ENCODE measurements at places on chromosomes 6 and 20.

- no peak for ATAC-seq
Measured at GRCh38 chr6:52317211-52317610, 32.7 kb upstream of the MCM3 start.

DNA sequence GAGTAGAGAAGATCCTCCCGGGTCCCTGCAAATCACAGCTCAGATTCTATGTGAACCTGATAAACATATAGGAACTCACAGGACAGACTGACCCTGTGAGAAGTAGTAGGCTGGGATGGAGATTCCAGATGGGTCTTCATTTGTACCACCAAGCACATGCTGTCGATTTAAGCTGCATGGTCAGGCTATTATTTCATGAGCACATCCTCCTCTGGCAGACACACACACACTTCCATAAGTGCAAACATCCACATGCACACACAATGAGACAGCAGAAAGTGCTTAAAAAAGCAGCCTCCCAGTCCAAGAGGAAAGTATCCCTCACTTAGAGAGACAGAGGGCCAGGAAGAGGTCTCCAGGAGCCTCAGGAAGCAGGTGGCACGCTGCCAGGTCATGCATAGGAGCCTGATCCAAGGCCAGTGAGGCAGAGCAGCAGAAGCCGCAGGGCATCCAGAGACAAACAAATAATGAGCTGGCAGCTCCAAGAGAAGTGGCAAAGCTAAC lies 131.8 kb downstream of the UNC5CL start:
- no peak for ATAC-seq

GRCh38 chr20:44456611-44457010 lies 19.1 kb upstream of the TTPAL start:
- ATAC-seq: no peak

DNA sequence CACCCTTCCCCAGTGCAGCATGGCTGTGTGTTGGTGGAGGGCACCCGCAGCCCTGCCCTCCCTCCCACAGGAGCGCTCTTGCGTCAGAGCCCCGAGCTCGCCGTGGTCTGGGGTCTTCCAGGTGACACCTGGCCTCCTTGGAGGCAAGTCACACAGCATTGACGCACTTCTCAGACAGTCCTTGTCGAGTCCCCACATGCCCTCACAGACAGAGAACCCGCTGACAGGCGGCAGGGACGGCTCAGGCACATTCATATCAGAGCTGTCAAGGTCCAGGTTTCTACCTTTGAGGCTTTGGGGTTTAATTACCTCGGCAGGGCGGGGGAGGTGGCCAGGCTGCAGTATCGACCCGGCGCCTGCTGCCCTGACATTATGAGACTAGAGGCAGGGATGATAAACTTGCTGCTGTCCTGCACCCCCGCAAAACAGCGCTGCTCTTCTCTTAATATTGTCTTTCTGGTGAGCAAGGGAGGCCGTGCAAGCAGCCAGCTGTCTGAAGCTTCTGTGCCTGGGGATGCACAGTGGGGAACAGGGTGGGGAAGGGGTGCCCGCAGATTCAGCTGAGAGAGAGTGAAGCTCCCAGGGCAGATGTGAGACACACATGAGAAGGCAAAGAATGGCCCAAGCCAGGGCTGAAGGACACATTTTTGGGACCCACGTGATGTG lies 4.7 kb downstream of the NPEPL1 start:
- no peak for ATAC-seq

GRCh38 chr20:49583669-49584417 lies 15.9 kb upstream of the PTGIS start:
- ATAC-seq: peak; percentile 31

GRCh38 chr6:150692604-150693003 lies 92.9 kb downstream of the PLEKHG1 start:
- ATAC-seq: peak; percentile 50

DNA sequence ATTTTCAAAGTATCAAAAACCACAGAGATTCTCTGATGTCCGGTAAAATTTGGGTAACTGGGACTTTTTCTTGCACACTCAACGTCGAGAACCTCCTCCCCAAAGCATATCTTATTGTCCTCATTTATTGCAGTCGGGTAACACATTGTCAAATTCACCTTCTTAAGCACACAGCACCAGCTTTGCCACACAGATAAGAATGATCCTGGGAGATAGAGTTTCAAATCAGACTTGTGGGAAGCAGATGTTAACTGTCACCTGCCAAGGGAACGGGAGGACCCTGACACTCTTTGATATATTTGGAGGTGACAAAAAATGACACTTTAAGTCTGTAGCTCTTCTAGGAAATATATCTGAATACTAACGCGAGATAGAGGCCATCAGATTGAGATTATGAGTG lies 282.1 kb upstream of the BMP2 start:
- no peak for ATAC-seq

DNA sequence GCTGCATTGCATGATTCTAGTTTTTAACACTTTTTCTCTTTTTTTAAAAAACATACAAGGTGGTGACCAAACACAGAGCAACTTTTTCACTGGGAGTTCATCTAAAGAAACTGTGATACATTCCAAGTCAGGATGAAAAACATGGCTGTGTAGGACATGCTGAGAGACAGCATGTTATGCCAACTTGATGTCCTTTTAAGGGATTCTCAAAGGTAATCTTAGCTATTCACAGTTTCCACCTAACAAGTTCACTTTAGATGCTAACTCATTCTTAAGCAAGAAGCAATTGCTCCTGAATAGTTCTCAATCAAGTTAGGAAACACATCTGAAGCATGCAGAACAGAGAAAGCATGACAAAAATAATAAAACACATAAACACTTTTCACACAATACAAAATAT lies 3.3 kb downstream of the ASCC3 start:
- no peak for ATAC-seq

GRCh38 chr6:157337751-157338150 lies 14.4 kb upstream of the TMEM242 start:
- ATAC-seq: no peak

DNA sequence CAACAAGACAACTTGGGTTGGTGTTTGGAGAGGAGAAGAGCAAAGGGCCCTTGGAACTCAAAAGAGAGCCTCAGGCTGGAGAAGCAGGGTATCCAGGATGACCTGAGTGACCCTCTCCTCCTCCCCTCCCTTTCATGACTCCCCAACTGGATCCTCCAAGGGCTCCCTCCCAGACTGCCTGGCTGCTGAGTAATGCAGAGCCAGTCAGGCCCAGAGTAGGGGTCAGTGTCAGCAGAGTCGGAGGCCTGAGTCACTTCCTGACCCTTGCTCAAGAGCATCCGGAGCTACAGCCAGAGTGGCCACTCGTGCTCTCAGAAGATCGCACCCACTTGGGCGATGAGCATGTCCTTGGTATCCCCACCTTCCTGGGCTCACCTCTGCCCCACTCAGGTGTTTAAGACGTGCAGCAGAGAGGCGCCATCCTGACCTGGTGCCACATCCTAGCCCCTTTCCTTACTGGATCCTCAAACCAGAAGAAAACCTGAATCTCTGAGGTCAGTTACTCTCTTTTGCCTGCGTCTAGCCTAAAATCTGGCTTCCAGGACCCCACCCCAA lies 2.8 kb upstream of the MAPK13 start:
- no peak for ATAC-seq

DNA sequence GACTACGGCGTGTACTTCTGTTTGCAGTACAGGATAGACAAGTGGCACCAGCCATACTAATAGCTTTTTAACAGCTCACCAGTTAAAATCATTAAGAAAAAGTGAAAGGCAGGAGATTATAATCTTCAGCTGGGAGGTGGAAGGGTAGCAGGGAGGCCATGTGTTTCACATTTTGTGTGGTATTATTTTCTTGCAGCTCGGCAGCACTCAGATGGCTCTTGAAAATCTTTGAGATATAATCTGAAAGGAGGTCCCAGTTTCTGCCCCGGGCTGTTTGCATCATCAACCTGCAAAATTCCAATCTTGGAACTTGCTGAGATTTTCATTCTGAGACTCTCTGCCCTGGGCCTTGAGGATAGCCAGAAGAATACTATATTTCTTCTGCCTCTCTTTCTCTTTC lies 87.5 kb upstream of the HDAC2 start:
- no peak for ATAC-seq

GRCh38 chr6:43271103-43271815 lies 26.8 kb upstream of the SLC22A7 start:
- no peak for ATAC-seq

GRCh38 chr6:161226009-161226964 lies 47.6 kb downstream of the AGPAT4 start:
- ATAC-seq: peak; percentile 55

DNA sequence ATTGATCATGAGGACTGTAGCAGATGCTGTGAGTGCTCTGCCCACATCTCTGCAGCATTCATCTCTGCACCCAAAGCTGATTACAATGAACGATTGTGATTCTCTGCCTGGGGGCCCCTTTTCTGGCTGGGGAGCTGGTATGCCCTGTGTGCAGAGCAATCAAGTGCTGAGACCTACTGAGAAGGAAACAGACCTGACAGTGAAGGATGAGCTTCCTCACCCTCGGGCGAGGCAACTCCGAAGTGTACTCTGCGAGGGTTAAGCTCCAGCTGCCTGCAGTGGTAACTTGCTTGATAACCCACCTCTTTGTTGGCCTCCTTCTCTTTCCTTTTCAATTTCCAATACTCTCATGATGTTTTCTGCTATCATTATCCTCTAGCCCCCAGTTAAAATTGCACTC lies 289.7 kb upstream of the RNF24 start:
- no peak for ATAC-seq

DNA sequence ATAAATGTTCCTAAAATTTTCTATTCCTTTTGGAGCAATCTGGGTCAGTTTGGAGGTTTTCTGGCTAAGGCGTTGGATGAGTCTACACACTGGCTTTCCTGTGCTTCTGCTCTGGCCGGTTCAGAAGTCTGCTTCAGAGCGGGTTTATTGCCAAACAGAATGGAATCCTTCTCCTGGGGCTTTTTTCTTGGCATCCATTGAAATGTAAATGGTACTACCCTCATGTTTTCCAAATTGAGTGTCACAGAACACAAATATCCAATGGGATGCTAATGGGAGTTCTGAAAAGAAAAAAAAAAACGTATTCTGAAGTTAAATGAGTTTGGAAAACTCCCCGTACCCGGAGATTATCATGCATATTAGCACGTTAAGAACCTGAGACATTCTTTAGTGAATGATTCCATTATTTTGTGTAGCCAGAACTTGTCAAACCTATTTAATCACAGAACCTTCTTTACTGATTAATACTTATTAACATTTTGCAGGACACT lies 930.3 kb downstream of the QKI start:
- no peak for ATAC-seq

- no peak for ATAC-seq
Measured at GRCh38 chr6:38354037-38354381, 285.7 kb downstream of the BTBD9 start.

DNA sequence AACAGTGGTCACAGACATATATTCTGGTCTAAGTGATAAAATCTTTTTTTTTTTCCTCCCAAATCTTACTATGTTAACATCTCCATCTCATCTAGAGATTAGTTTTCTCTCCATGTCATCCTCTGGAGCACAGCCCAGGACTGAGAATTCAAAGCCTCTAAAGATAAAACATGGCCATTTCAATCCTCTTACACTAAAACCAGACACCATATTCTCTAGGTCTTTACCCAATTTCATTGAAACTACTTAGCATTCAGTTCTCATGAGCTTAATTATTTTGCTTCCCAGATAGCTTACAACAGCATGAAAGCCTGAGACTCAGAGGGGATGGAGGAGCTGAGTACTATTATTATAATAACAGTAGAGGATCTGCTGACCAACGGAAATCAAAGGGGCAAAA lies 92.7 kb downstream of the FARS2 start:
- no peak for ATAC-seq

GRCh38 chr6:121158438-121158837 lies 175.8 kb downstream of the TBC1D32 start:
- no peak for ATAC-seq

- no peak for ATAC-seq
Measured at GRCh38 chr6:87341899-87342298, 2.7 kb upstream of the C6orf163 start.

DNA sequence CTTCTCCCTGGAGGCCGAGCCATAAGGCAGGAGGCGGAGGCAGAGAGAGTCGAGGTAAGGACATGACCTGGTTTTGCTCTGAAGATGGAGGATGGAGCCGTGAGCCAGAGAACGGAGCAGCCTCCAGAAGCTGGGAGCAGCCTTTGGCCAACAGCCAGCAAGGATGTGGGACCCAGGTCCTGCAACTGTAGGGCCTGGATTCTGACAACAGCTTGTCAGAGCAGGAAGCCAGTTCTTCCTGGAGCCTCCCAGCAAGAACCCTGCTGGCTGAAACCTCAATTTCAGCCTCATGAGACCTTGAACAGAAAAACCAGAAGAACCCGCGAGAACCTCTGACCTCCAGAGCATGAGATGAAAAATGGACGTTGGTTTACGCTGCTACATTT lies 13.4 kb upstream of the MRGBP start:
- ATAC-seq: no peak

DNA sequence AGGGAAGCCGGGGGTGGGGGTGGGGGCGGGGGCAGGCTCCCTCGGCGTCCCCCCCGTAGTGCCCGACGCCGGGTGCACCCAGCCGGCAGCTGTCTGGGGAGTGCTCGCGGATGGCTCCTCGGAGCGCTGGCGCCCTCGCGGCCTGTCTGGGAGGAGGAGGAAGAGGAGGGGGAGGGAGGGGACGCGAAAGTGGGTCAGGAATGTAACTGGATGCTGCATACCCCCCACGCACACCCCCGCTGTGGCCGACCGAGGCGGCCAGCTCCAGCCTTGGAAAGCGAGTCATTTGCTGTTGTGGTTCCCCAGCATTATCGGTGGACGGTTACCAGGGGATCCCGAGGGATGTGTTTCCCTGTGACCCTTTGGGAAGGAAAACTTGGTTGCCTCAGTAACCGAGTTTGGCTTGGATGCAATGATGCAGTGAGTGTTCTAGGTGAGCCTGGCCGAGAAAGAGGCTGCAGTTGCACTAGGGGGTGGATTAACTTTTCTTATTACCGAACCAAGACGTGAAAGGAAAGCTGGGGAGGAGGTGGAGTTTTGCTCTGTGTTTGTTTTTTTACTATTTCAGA lies 55.2 kb upstream of the RREB1 start:
- peak; percentile 31 for ATAC-seq

- ATAC-seq: peak; percentile 65
Measured at GRCh38 chr6:24924580-24925356, 11.0 kb downstream of the RIPOR2 start.

- ATAC-seq: no peak
Measured at GRCh38 chr6:170209354-170210025, 81.4 kb downstream of the DLL1 start.

DNA sequence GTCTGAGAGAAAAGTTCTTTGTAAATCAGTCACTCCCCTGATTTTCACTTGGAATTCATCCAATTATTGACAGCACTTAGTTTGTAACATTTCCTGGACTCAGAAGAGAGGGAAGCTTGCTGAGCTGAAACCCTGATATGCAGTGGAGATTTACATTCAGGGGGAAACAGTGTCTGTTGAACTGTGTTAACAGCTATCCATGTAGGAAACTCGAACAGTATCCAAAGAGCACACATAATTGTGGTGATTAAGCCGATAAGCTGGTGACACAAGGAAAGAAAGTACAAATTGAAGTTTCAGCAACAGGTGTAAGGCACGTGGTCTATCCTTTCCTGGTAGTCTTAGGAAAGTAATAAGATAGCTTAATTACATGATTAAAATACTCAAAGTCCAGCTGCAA lies 78.1 kb upstream of the FLRT3 start:
- no peak for ATAC-seq

- peak; percentile 34 for ATAC-seq
Measured at GRCh38 chr20:23874747-23875146, 4.8 kb downstream of the CST5 start.

GRCh38 chr6:44238687-44239350 lies 8.1 kb upstream of the HSP90AB1 start:
- no peak for ATAC-seq
